Activated CD4-positive, alpha-beta T cell treated with anti-CD3 and anti-CD28 coated beads for 48 hours (primary cell): ENCODE measurements at places on chromosomes 12 and 14.

DNA sequence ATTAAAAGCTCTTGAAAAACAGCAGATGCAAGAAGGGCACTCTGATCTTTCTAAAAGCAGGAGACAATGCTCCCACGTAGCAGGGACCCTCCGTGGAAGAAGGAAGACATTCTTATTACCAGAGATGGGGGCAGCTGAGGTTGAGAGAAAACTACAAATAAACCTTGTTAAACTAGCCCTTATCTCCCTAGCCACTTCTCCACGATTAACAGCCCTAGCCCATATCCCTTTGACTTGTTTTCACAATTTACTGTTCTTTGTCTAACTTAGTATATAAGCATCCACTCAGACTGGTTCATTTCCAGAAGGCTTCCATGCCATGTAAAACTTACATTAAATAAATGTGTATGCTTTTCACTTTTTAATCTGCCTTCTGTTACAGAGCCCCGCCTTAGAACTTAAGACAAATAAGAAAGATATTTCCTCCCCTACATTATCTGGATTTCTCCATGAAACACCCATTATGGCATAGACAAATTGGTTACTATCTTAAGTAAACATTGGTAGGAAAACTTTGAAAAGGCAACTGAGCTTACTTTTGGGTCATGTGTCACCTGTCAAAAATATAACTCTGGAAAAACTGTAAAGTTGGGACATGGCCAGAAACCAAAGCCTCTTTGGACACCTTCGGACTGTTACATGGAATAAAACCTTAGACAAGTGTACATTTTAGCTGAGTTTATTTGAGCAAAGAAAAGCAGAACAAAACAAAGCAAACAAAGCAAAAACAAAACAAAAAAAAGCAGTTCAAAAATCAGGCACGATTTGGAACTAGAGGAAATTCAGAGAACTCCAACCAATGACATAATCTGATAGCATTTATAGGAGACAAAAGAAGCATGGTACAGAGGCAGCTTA is 4.9 kb upstream of the RNASE1 start:
- DNase-seq = no peak

DNA sequence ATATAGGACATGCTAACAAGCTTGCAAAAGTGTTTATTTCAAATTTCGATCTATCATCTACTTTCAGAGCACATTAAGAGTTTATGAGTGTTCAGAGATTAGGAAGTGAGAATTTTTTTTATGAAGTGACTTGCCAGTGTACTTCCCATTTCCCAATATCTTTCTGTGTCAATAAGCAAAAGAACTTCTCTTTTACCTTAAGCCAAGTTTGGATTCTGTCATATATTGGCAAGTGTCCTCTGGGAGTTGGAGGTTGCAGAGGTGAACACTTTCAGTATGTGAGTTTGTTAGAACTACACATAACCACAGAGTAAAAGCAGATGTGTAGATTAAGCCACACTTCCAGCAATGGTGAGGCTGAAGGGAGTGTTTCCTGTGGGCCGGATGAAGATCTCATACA is 16.6 kb upstream of the KLRF1 start:
- DNase-seq = no peak

DNA sequence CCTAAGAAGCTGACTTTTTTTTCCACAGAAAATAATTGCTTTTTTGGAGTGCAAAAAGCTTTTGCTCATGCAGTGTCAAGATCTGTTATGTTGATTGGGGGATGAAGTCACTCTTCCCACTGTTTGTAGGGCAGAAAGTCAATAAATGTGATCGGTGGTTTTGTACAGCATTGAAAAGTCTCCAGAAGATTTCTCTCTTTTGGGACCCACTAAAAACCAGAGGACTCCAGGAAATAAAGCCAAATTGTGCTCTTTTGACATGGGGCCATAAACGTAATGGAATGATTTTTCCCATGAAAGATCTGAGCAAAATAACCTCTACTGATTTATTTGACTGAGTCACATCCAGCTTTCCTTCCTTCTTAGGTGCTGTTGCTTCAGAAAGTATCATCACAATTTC is 122.5 kb downstream of the SNAPC1 start:
- DNase-seq = no peak

GRCh38 chr12:64824130-64824499 is 332 bp upstream of the TBC1D30 start:
- DNase-seq = no peak

DNA sequence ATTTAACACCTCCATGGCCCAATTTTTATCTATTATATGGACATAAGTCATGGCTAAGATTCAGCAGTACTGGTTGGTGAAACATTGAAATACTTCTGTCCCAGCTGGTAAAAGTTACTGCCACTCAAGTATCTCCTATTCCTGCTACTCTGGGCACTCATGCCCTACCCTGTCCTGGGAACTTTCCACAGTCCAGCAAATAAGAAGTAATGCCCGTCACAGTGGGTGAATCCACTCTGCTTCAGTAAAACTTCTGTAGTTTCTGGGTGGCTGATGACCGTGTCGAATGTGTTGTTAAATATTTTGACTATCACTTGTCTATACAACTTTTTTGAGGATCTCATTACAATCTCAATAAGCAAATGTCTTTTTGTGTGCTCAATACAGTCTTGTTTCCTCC is 209.3 kb upstream of the IGF1 start:
- DNase-seq = no peak
